ENCODE measurements at places on chromosomes 11 and 22.
A peak's percentile ranks its signal among the peaks of the same experiment; 100 is the strongest.

DNA sequence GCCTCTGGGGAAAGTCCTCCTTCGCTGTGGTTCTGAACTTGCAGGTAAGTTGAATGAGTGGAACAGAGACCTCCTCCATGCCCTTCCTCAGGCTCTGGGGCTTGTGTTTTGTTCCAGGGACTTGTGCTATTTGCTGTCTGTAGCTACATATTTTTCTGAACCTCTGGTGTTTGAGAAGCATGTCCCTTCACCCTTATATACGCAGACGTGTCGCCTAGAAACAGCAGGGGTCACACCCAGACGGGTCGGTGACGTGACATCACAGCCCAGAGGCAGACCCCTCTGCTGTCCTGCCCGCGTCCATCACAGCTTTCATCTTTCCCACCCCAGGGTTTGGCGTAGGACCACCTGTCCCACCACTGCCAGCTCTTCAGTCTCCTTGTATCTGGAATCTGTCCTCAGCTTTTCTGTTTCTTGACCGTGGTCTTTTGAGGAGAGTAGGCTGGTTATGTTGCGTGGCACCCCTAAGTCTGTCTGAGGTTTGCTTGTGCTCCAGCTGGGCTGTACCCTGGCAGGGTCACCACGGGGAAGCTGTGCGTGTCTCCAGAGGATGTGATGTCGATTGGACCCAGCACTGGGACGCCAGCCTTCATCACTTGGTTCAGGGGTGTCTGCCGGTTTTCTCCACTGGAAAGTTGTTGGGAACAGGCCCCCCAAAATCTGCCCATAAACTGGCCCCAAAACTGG is 13.4 kb upstream of the MUC5B start:
- no peak for DNase-seq

DNA sequence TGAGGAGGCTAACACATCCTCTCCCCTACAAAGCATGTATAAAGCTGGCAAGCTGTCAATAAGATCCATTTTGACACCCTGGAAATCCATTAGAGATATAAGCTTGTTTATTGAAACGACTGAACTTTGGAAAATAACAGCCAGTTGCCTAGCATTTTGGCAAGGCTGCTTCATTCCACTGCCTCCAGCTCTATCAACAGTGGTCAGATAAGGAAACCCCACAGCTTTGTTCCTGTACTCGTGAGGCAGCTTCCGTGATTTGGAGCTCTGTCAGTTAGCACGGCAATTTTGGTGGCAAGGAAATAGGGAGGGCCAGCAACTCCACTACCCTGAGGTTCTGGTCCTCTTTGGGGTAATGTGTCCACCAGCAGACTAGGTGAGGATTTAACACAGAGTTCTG is 2.0 kb upstream of the OR51S1 start:
- peak; percentile 5 for DNase-seq

DNA sequence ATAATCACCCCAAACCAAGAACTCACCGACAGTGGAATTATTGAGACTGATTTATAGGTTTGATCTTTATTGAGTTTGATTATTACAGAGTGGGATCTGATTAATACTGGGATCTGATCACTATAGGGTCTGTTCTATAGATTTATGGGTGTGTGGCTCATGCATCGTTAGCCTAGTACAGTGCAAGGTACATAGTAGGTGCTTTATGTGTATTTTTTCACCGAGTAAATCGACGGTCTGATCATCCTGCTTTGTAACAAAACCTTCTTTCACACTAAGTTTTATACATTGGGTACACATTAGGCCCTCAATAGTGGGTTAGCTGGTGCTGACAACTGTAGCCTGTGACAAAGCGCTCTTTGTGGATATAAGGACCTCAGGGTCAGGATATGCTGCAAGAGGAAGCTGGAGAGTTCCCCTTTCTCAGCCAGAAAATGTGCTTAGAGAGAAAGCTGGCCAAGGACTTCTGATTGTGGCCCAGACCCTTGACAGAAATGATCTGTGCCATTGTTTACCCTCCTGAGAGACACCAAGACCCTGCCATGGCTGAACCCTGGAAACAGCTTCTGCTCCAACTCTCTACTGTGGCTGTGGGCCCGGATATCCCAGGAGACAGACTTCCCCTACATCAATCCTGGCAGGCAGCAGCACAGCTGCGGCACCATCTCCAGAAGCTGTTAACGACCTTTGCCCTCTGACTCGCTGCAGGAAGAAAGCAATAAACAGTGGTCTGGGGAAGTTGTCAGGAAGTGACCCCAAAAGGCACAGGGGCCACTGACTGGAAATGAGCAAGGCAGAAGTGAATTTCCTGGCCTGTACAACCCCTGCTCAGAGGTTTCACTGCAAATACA is 16.1 kb upstream of the TPP1 start:
- DNase-seq, result peak; percentile 57

DNA sequence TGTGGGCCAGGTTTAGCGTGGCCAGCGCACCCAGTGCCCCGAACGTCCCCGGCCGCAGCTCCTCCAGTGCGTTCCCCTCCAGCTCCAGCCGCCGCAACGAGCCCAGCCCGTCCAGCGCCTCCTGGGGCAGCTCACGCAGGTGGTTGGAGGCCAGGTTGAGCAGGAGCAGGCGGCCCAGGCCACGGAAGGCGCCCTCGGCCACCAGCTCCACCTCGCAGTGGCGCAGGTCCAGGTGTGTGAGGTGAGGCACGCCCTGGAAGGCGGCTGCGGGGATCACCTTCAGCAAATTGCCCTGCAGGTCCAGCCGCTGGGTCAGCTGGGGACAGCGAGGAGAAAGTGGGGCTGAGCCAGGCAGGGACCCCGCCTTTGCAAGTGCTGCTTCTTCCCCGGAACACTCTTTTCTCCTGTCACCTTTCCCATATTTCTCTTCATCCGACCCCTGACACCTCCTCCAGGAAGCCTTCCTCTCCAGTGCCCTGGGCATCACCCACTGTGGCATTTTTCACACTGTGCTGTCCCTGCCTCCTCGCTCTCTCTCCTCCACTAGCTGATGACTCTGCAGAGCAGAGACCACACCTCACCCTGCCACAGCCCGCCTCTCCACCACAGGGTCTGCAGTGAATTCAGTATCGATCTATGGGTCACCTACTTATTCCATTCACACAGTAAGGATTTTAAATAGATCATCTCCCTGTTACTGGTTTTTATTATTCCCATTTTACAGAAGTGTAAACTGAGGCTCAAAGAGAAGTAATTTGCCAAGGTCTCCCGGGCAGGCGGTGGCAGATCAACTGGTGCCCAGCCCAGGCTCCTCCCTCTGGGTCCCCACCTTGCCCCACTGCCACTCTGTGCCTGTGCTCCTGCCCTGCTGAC is 1.9 kb downstream of the CHADL start:
- DNase-seq, result no peak

- no peak for DNase-seq
Observed at GRCh38 chr22:36104435-36104834, 56.1 kb downstream of the APOL3 start.

- DNase-seq, result no peak
Observed at GRCh38 chr11:118267486-118267885, 3.4 kb upstream of the MPZL2 start.

DNA sequence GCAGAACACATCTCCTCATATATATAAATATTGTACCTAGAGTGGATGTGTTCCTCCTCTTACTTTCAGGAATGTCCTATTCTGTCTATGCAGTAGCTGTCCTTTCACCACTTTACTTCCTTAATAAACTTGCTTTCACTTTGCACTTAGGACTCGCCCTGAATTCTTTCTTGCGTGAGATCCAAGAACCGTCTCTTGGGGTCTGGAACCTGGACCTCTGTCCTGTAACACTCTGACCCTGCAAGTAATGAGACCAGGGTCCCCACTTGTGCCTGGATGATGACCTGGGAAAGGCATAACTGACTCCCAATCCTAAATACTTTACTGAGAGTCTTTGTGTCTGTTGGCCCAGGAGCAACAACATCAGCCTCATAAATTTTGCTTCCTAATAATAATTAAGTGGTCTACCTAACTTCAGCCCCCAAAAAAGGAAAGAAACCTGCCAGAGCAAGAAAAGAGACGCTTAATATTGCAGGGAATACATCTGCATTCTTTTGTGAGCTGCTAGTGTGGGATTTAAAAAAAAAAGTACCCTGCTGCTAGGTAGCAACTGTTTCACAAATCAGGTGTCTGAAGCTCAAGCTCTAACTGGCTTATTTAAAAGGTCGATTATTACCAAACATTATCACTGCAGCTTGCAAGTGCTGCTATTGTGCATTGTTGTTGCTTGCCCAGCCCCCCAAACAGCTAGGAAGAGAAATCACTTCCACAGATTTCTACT is 69.3 kb downstream of the FAM168A start:
- no peak for DNase-seq

Measured in spinal cord (tissue), 10 donors.